ENCODE measurements at places on chromosomes 3 and 15.
A peak's percentile ranks its signal among the peaks of the same experiment; 100 is the strongest.

- peak; percentile 47 for DNase-seq
Observed at GRCh38 chr3:32113566-32113965, 7.1 kb downstream of the GPD1L start.

DNA sequence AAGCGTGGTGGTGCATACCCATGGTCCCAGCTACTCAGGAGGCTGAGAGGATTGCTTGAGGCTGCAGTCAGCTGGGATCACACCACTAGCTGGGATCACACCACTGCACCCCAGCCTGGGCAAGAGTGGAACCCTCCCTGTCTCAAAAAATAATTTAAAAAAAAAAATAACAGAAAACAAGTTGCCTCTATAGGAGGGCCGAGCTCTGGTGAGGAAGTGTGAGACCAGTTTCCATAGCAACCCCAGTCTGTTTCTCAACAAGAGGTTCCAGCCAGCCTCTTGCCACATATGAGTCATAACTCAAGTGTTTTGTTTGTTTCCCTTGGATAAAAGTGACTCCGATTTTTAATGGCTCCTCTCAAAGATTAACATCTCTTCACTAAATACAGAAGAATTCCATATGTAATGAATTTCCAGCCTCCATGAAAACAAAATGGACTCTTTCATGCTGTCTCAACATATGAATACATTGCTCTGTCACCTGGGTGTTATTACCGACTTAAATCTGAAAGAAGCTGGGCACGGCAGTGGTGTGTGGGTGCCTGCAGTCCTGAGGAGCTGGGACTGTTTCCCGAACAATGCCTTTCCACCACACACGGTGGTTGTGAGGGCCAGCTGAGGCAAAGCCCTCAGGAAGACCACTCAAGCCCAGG is 19.7 kb downstream of the TMEM43 start:
- DNase-seq = peak; percentile 96

GRCh38 chr3:162134571-162134970 is 638.0 kb downstream of the OTOL1 start:
- DNase-seq = no peak

DNA sequence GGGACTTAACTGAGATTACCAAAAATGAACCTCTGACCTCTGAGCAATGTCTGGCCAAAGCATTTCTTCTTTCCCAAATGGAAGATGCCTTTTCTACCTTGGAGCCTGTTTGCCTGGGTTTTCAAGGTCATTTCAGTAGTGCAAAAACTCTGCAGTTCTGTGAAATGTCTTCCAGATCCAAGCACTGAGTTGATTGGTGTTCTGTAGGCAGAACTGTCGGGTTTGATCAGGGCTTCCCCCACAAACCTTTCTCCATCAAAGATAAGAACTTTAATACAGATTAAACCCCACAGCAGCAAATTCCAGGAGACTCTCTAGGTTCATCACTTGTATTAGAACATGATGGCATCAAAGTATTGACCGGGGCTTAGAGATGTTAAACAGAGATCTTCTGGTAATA is 192.7 kb upstream of the TOPAZ1 start:
- DNase-seq = no peak

- no peak for DNase-seq
Observed at GRCh38 chr3:139491027-139491700, 14.8 kb upstream of the RBP2 start.

DNA sequence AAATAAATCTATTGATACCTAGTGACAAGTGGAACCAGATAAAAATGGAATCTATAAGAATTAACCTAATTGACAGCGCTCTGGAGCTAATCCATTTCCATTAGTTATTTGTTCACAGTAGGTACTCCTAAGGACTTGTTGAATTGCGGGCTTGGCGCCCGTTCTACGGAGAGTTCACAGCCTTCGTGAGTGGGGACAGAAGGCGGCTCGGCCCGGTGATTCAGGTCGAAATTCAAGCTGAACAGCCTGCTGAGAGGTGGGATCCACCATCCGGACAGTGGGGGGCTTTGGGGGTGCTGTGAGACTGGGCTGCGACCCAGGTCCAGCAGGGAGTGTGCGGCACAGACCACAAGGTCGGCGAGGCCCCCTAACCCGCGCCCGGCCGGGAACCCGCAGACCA is 779 bp upstream of the CTNNB1 start:
- no peak for DNase-seq

- DNase-seq = no peak
Observed at GRCh38 chr3:23199649-23200048, 3.5 kb upstream of the UBE2E2 start.

DNA sequence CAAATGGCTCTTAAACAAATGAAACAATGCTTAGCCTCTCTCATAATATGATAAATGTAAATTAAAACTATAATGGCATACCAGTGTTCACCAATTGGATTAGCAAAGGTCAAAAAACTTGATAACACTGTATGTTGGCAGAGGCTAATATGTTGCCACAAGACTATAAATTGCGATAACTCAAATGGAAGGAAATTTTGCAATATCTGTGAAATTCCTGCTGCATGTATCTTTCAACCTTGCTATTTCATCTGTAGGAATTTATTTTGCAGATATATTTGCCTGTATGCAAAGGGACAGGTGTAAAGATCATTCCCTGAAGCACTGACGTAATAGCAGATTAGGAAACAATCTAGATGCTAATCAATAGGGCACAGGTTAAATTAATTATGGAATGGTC is 191.4 kb upstream of the EIF1B start:
- DNase-seq = no peak

DNA sequence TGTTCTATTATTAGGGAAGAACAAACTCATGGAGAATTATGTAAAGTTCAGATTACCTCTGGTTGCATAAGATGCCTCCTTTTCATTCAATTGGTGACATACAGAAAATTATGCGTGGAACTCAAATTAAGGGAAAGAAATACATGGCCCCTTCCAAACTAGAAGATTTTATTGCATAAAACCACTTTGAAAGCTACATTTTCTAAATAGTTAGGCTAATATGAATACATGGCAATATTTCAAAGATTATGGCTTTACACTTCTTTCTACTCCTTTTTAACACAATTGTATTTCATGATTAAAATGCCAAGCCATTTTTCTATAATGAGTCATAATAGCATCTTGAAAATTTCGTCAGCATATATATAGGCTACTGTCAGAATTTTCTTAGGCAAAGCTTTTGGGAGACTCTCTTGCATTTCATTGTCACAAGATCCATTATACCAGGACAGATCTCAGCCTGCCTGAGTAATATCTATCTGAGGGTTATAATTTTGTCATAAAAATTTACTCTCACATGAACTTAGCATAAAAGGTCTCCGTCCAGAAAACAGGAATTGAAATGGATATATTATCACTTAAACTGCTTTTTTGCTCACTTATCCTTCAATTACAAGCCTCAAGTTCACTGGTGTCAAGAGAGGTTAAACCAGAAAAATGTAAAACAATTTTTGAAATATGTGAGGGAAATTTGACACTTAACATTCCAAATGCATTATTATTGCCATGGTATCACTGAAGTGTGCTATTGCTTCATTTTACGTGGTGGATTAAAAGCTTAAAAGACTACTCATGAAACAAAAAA is 37.1 kb downstream of the CPA3 start:
- no peak for DNase-seq

DNA sequence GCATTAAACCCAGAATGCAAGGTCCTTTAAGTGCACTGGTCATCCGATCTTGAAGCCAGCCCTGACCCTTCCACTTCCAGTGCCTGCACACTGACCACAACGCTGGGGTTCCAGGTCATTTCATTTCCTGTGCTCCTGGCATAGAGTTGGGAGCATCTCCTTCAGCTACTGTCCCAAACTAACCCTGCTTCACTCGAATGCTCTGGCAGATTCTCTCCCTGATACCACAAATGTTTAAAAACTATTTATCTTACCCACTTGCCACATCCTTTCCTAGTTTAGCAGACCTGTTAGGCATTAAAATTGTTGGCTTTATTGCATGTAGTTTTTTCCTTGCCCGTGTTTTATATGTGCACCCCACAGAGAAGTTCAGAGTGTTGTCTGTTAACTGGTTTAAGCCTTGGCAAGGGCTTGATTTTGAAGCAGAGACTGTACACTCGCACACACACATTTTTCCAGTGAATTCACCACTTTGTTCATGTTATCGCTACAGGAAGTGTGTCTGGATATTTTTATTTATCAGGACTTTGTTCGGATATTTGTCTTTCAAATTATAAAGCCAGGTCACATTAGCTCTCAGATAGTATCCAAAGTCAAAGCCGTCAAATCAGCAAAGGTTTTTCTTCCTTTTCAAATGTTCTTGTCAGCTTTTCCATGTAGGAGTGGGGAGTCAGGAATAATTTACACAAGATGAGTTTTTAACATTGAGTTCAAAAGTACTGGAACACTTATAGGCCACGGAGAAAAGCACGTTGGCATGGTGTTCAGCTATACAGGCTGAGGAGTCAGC is 77.3 kb downstream of the ABI3BP start:
- peak; percentile 70 for DNase-seq

DNA sequence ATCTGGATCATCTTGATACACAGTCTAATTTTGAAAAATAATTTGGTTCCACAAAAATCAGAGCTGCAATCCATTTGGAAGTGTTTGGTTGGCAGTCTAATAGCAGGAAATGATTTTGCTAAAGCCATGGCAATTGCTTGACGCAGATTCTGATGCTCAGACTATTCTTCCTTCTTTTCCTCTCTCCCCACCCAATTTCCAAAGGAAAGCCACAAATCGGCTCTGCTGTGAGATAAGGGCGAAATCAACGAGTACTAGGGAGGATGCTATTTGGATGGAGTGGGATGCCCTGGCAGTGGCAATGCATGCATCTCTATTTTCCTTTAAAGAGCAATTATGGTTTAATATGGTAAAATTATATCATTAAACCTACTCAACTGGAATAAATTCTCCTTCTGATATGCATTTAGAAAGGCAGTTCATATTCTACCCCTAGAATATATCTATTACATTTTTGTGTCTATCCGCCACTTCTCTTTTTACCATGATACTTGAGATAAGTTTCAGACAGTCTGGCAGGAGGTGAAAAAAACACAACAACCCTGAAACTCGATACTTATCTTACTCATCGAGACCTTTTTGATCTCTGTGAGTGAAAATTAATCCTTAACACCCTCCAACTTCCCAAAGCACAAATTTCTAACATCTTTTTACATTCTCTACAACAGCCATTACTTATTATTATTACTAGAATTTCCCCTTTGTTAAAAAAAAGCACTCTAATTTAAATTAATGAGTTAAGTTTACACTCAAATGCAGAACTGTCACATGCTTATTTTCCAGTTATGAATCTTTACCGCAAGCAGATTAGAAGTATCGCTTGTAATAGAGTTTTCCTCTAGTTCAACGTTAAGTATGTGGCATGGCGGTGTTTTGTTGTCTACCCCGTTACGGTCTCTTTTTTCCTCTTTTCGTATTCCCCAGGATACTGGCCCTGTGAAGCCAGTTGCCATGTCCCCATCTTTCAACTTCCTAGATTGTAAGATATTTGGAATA is 433.3 kb downstream of the FOXP1 start:
- DNase-seq = peak; percentile 18

- no peak for DNase-seq
Observed at GRCh38 chr3:23086331-23086730, 116.8 kb upstream of the UBE2E2 start.
